ENCODE measurements at places on chromosomes 7 and 10.

- peak; percentile 58 for DNase-seq
These were observed 9.4 kb upstream of the HPS1 start for GRCh38 chr10:98456043-98456570.

DNA sequence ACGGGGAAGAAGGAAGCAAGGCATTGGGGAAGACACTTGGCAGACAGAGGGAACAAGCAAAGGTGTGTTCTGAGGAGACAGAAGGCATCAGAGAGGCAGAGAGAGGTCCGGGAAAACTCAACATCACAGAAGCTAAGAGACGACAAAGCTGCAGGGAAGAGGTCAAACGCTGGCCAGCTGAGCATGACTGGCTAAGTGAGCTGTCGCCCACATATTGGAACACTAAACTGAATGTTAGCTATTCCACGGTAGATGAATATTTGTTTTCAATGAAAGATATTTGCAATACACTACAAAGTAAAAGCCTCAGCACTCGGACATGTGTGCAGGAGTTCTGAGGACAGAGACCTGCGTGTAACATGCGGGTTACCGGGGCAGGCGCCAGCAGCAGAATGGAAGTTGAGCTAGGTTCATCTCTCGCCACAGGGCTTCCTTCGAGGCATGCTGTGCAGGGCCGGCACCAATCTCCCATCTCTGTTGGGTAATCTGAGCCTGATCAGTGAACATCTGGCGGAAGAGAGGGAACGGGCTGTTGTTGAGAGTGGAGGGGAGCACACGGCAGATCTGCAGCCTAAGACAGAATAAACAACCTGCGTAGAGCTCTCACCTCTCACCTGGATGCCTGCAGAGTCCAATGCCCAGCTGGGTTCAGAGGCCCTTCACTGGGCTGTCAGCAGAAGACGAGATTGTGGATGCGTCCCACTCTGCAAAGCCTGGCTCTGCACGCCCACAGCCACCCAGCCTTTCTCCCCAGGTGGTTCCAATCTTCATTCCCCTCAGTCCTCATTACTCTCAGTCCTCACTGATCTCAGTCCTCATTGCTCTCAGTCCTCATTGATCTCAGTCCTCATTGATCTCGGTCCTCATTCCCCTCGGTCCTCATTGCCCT, 35.9 kb downstream of the INSIG1 start:
- no peak for DNase-seq

GRCh38 chr10:34528320-34528719, 286.8 kb downstream of the PARD3 start:
- DNase-seq, result no peak

DNA sequence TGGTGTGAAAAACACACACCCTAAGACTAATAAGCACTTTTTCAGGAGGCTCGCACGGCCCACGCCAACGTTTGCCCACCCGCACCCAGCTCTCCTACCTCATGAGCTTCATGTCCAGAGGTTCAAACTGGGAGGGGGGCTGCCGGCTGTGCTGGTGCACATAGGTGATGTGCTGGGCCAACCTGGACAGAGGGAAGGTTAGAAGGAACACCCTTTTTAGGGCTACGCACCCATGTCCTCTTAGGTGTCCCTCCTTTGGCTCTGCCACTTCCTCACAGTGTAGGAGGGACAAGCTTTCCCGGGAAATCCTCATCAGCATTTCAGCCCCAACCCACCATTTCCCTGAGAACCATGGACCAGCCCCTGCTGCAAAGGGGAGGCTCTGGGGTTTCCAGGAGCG, 5.9 kb downstream of the MCM7 start:
- DNase-seq, result no peak

GRCh38 chr7:66303454-66304155, 98.5 kb downstream of the TPST1 start:
- DNase-seq, result no peak

All from NCI-H345 (cell line).